Activated T-helper 1 cell treated with Interleukin-2 at 50 U/mL for 16 hours (primary cell): ENCODE measurements at places on chromosomes 3 and 15.

DNA sequence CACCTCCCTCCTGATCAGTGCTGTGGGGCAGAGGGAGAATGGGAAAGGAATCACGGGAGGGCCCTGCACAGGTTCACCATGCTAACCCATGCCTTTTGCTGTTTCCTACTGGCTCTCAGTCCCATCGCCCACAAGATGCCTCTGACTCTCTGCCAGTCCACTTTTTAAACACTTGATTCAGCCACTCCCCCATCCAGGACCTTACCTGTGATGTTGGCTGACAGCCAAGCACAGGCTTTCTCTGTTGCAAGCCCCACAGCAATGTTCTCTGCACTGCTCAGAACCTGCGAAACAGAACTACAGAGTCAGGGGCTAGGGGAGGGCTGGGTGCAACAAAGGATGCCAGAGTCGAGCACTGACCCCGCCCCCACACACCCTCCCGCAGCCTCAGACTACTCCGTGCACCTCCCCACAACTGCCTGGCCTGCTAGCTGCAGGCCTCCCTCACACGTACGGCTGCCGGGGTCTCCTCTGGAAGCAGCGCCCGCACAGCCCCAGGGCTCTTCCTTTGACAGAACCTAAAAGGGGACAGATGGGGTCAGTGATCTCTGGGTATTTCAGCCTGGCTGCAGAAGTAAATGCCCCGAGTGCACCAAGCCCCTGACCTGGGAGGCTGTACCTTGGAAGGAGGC is 9.1 kb downstream of the CDAN1 start:
- no peak for DNase-seq

DNA sequence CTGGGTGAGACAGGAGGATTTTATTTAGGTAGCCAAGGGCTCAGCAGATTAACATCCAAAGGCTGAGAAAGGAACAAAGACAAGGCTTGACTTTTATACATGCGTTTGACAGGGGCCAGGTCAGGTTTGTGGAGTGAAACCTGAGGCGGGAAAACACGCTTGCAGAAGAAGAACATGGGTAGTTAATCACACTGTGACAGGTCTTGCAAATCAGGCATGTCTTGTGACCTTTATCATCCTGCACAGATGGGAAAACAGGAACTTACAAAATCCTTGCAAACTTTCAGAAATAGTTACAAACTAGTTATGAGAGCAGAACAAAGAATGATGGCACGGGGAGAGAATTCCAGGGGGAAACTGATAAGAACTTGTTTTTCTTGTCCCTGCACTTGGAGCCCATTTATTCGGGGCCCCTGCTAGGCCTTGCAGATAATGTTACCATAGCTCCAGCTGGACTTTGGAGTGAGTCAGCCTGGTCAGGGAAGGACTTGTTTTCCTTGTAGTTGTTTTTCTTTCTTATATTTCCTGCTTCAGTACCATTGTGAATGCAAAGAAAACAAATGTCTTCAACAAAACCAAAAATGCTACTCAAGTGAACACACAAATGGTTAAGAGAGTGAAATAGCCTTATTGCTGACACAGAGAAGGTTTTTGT is 965.9 kb upstream of the ROBO1 start:
- DNase-seq = no peak

- no peak for DNase-seq
Measured at GRCh38 chr3:166582236-166582635, 745.0 kb upstream of the BCHE start.

DNA sequence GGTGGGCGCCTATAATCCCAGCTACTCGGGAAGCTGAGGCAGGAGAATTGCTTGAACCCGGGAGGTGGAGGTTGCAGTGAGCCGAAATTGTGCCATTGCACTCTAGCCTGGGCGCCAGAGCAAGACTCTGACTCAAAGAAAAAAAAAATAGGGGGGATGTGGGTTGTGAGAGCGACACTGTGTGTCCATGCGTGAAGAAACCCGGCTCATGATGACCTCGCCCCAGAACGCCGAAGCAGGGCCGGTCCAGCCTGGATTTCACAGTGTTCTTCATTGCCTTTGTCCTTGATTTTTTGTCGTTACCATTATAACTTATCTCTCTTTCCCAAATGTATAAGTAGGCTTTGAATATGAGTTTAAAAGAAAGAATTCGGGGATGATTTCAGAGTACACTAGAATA is 128.7 kb downstream of the PGPEP1L start:
- DNase-seq = no peak

GRCh38 chr15:51263726-51264125 is 74.7 kb downstream of the CYP19A1 start:
- DNase-seq = no peak

- no peak for DNase-seq
Measured at GRCh38 chr3:186538779-186539178, 5.4 kb downstream of the CRYGS start.

- no peak for DNase-seq
Measured at GRCh38 chr3:171951597-171951996, 87.8 kb upstream of the FNDC3B start.

DNA sequence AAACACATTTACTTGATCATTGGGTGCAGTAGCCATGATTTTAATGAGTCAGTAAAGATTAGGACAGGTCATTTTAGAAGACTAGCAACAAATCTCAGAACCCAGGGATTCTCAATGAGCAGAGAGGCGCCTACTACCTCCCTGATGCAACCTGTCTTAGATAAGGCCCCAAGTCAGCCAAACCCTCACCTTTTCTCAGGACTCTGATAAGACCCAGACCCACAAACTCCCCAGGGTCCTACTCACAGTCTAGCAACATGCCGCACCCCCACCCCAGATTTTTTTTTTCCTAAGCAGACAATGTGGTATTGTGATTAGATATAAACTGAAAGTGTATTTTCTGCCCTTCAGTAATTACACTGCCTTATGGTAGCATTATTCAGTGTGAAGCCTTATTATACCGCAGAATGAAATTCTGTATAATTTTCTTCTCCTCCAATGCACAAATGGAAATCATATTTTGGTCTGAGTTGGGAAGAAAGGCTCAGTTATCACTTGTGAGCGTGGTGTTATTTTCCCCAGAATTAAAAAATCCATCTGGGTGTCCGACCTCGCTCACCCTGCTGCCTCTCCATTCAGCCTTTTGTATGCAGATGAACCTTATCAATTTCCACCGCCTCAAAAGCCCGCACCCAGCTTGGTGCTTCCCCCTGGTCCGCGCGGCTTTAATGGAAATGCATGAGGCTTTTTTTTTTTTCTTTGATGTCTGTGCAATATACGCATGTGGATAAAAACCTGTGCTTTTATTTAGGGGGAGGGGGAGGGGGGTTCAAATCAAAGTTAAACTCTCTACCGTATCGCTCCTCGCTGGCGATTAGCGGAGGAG is 122.0 kb upstream of the SOX14 start:
- no peak for DNase-seq

DNA sequence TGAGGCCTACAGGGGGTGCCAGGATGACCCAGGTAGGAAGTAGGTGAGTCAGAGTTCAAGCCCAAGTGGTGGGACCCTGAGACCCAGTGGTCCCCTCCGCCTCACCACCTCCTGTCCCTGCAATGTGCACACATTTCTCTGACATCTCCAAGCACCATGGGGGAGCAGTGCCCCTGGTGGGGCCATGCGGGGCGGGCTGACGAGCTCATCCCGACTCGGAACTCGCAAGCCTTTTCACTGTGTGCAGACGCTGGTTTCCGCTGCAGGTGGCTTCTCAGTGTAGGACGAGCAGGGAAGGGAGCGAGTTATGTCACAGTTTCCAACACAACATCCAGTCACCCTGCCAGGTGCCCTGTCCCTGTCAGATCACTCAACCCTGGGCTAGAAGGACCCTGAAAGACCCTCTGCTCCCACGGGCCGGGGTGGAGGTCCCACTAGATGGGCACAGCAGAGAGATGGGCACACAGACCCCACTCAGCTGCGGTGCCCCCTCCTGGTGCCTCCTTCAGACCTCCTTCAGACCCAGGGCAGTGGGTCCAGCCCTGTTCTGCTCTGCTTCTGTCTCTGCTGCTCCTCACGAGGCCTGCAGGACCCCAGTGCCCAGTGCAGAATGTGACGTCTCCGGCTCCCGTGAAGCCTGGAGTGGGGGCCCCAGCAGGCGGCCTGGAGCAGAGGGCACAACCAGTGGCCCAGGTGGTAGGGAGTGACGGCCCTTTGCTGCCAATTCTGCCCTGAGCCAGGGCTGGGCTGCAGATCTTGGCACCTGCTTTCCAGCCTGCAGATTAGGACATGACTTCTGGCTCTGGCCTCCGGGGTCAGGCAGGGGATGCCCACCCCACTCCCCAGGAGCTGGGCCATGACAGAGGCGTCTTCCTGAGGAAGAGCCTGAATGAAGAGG is 102.0 kb upstream of the RPL32 start:
- DNase-seq = no peak

GRCh38 chr3:154701055-154701454 is 271.1 kb upstream of the GPR149 start:
- no peak for DNase-seq

- DNase-seq = no peak
Measured at GRCh38 chr3:53729159-53729558, 117.1 kb downstream of the CHDH start.

GRCh38 chr3:32685543-32686185 is 676 bp downstream of the CNOT10 start:
- DNase-seq = no peak

DNA sequence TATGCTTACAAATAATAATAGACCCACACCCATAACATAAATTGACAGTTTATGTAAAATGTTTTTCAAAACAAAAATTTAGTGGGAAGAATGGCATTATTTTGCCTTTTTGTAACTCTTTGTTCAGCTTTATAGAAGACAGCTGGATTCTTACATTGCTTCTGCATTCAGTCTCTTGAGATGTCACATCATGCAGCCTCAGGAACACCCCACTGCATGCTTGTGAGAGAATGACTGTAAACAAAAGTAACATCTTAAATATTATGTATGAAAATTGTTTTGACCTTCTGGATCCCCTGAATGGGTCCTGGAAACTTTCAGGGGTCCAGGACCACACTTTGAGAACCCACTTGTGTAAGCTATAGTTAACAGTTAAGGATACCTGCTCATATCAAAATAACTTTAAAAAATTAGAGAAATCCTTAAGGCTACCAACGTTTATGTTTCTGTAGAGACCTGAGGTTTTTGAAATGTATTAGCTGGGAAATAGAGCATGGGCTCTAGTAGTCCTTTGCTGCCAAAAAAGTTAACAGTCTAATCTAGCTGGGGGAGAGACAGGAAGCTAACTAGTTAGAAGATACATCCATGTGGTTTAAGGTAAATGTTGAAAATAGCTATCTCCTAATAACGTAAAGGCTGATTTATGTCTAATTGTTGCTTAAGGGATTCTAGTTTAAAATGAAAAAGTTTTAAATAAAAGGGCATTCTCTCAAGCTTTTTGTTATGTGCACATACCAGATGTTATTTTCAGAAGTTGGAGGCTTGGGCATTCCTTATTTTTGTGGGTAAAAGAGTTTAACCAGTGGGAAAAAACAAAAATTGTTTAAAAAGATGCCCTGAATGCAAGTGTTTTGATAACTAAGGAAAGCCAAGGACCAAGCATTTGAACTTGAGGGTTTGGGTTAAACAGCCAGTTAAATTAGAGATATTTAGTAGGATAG is 3.8 kb downstream of the USP3 start:
- DNase-seq = no peak
